ENCODE measurements at places on chromosomes 1 and 21.

- H3K27me3 ChIP-seq = no peaks in the 10 kb centered on the region
- peaks cover 6% of the 10 kb centered on the region for H3K4me1 ChIP-seq
- peak within 1 kb of the TSS; percentile 48 for H3K27ac ChIP-seq
- peak; percentile 10 for DNase-seq
These were observed at the start of gene CFH for GRCh38 chr1:196651637-196652215. Gene CFH, plus strand, starts transcription at chr1:196652043. Its CDS starts 75 bp downstream, at chr1:196652118.

GRCh38 chr21:38400195-38400919, 97.9 kb downstream of the ERG start:
- no peak overlapping the region for H3K27ac ChIP-seq
- H3K4me1 ChIP-seq = no peaks in the 10 kb centered on the region
- no peak for DNase-seq
- peaks cover 96% of the 10 kb centered on the region for H3K27me3 ChIP-seq
- no peak overlapping the region for H3K4me3 ChIP-seq

GRCh38 chr1:239025997-239026694, 360.2 kb upstream of the CHRM3 start:
- DNase-seq = no peak
- no peak overlapping the region for H3K27ac ChIP-seq
- H3K4me1 ChIP-seq = no peaks in the 10 kb centered on the region
- H3K36me3 ChIP-seq = no peaks in the 10 kb centered on the region
- no peaks in the 10 kb centered on the region for H3K27me3 ChIP-seq

GRCh38 chr1:152513081-152513480, 1.2 kb upstream of the CRCT1 start:
- H3K27me3 ChIP-seq = peaks cover 87% of the 10 kb centered on the region
- no peak overlapping the region for H3K27ac ChIP-seq
- no peak overlapping the region for H3K4me3 ChIP-seq

- no peak overlapping the region for H3K4me3 ChIP-seq
- H3K4me1 ChIP-seq = no peaks in the 10 kb centered on the region
- H3K27ac ChIP-seq = no peak overlapping the region
These were observed 17.3 kb downstream of the SPSB1 start for GRCh38 chr1:9309991-9310390.

- H3K4me1 ChIP-seq = peaks cover 24% of the 10 kb centered on the region
- no peak overlapping the region for H3K4me3 ChIP-seq
- H3K27ac ChIP-seq = no peak overlapping the region
- no peak for DNase-seq
- H3K36me3 ChIP-seq = peaks cover 6% of the 10 kb centered on the region
These were observed 181.2 kb upstream of the RAB4A start for GRCh38 chr1:229089586-229090208.

DNA sequence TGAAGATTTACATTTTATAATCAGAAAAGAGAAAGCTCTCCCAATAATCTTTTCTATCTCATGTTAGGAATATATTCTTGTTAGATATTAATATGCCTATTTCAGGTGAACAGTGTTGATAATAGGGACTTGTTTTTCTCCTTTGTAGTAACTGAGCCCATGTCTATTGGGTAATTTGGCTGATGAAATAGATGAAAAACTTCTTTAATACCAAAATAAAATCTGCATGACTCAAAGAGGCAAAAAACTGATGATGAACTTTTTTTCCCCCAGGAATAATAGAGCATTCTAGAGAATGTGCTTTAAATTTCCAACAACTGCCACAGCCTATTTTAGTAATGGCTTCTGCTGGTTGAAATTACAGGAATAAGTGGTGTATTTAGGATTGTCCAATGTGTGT, 178.9 kb upstream of the GREM2 start:
- no peaks in the 10 kb centered on the region for H3K27me3 ChIP-seq
- H3K4me3 ChIP-seq = no peak overlapping the region
- peaks cover 2% of the 10 kb centered on the region for H3K4me1 ChIP-seq

- no peaks in the 10 kb centered on the region for H3K4me1 ChIP-seq
- no peaks in the 10 kb centered on the region for H3K36me3 ChIP-seq
- H3K4me3 ChIP-seq = no peak overlapping the region
- no peak overlapping the region for H3K27ac ChIP-seq
These were observed 25.2 kb upstream of the RABGAP1L start for GRCh38 chr1:174134003-174134659.

GRCh38 chr1:110150330-110151174, at the start of gene SLC6A17:
Gene SLC6A17, plus strand, starts transcription at chr1:110150494. Its CDS starts 16,436 bp downstream, at chr1:110166930.
- no peaks in the 10 kb centered on the region for H3K4me1 ChIP-seq
- no peaks in the 10 kb centered on the region for H3K36me3 ChIP-seq
- peaks cover 38% of the 10 kb centered on the region for H3K27me3 ChIP-seq
- no peak within 1 kb of the TSS for H3K27ac ChIP-seq
- no peak within 1 kb of the TSS for H3K4me3 ChIP-seq
- peak; percentile 47 for DNase-seq

DNA sequence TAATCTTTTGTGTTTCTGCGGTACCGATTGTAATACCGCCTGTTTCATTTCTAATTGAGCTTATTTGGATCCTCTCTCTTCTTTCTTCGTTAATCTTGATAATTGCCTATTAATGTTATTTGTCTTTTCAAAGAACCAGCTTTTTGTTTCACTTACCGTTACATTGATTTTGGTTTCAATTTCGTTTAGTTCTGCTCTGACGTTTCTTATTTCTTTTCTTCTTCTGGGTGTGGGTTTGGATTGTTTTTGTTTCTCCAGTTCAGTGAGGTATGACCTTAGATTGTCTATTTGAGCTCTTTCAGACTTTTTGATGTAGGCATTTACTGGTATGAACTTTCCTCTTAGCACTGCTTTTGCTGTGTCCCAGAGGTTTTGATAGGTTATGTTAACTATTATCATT, 9.4 kb downstream of the OR2M2 start:
- H3K27ac ChIP-seq = no peak overlapping the region
- no peaks in the 10 kb centered on the region for H3K36me3 ChIP-seq
- DNase-seq = no peak
- no peaks in the 10 kb centered on the region for H3K4me1 ChIP-seq
- H3K4me3 ChIP-seq = no peak overlapping the region

DNA sequence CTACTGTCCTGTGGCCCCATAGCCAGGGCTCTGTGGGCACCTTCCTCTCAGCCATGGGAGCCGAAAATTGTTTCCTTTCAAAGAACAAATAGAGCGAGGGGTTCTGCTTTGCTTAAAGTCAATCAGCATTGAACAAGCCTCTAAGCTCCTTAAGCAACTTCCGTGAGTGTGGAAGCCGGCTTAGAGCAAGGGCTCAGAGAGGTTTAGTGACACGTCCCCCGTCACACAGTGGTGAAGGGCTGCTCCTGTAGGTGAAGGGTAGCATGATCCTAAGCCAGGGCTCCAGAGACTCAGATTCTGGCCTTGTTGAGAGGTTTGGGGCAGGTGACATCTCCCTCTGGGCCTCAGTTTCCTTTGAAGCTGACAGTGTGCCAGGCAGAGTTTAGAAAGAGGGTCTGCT, 94.0 kb upstream of the WNT4 start:
- no peaks in the 10 kb centered on the region for H3K4me1 ChIP-seq
- H3K4me3 ChIP-seq = no peak overlapping the region
- no peaks in the 10 kb centered on the region for H3K36me3 ChIP-seq
- peaks cover 12% of the 10 kb centered on the region for H3K27me3 ChIP-seq

GRCh38 chr1:206685334-206685768, 646 bp downstream of the MAPKAPK2 start:
- H3K36me3 ChIP-seq = peaks cover 26% of the 10 kb centered on the region
- peaks cover 24% of the 10 kb centered on the region for H3K27me3 ChIP-seq
- peak; percentile 57 for DNase-seq
- H3K4me1 ChIP-seq = peaks cover 40% of the 10 kb centered on the region
- peak overlapping the region; percentile 80 for H3K4me3 ChIP-seq

DNA sequence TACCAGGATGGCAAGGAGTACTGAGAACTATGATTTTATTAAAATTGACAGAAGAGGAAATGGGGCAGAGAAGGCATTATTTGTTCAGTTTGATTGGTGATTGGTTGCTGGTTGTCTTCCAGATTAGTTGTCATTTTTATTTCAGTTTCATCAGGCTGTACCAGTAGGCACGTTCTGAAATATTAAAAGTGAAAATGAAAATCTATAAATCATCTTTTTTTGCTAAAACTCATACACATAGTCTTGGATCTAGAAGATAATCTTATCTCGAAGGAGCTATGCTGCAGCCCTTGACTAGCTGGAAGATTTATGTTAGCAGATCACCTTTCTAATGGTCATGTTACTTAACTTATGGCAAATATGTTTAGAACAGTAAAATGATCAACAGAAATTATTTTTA, 29.0 kb downstream of the NEK7 start:
- peaks cover 38% of the 10 kb centered on the region for H3K4me1 ChIP-seq
- H3K36me3 ChIP-seq = peaks cover 5% of the 10 kb centered on the region
- no peak overlapping the region for H3K4me3 ChIP-seq
- no peak overlapping the region for H3K27ac ChIP-seq

- peaks cover 36% of the 10 kb centered on the region for H3K36me3 ChIP-seq
- no peak overlapping the region for H3K27ac ChIP-seq
- DNase-seq = no peak
- no peaks in the 10 kb centered on the region for H3K27me3 ChIP-seq
These were observed 21.4 kb downstream of the ACP6 start for GRCh38 chr1:147648933-147649332.

DNA sequence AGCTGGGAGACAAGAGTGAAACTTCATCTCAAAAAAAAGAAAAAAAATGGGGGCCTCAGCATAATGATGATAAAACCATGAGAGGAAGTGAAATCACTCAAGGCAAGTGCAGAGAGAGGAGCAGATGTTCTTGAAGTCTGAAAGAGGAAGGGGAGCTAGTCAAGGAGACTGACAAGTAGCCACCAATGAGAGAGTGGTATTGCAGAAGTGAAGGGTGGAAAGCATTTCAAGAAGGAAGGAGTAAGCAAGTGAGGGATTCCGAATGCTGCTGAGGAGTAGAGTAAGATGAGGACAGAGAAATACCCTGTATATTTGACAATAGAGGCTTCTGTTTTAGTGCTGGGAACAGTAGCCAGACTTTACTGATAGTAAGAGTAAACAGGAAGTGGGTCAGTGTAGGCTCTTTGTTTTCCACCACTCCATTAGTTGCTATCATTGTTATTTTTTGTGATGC, 2.9 kb downstream of the TATDN3 start:
- no peak for DNase-seq
- H3K4me3 ChIP-seq = no peak overlapping the region
- no peaks in the 10 kb centered on the region for H3K27me3 ChIP-seq
- peak overlapping the region; percentile 5 for H3K27ac ChIP-seq
- peaks cover 26% of the 10 kb centered on the region for H3K4me1 ChIP-seq

- no peak for DNase-seq
- no peak overlapping the region for H3K4me3 ChIP-seq
- no peak overlapping the region for H3K27ac ChIP-seq
- H3K36me3 ChIP-seq = peaks cover 9% of the 10 kb centered on the region
- H3K4me1 ChIP-seq = peaks cover 39% of the 10 kb centered on the region
These were observed 51.3 kb downstream of the HLCS start for GRCh38 chr21:36915014-36915695.
